ENCODE measurements at places on chromosomes 7 and 10.

GRCh38 chr7:105297985-105298384 lies 90.7 kb downstream of the SRPK2 start:
- DNase-seq, result no peak

- DNase-seq, result peak; percentile 30
These were observed 19.4 kb downstream of the ZMIZ2 start for GRCh38 chr7:44767912-44768627.

DNA sequence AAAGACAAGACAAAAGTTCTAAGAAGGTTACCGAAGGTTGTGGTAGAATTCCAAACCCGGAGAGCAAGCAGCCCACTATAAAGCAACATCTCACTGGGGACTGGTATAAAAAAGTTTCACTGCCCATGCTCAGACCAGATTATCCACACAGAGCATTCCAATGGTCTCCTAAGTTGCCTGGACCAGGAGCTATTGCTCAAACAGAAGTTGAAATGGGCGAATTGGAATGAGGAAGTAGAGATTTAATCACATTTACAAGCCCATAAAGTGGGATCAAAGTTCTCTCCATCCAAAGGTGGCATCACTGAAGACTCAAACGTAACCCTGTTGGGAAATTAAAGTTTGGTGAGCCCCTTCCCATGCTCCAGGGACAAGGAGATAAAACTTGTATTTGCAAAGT lies 19.8 kb downstream of the OR2F1 start:
- DNase-seq, result no peak

GRCh38 chr10:67803588-67804394 lies 34.2 kb downstream of the DNAJC12 start:
- DNase-seq, result no peak

DNA sequence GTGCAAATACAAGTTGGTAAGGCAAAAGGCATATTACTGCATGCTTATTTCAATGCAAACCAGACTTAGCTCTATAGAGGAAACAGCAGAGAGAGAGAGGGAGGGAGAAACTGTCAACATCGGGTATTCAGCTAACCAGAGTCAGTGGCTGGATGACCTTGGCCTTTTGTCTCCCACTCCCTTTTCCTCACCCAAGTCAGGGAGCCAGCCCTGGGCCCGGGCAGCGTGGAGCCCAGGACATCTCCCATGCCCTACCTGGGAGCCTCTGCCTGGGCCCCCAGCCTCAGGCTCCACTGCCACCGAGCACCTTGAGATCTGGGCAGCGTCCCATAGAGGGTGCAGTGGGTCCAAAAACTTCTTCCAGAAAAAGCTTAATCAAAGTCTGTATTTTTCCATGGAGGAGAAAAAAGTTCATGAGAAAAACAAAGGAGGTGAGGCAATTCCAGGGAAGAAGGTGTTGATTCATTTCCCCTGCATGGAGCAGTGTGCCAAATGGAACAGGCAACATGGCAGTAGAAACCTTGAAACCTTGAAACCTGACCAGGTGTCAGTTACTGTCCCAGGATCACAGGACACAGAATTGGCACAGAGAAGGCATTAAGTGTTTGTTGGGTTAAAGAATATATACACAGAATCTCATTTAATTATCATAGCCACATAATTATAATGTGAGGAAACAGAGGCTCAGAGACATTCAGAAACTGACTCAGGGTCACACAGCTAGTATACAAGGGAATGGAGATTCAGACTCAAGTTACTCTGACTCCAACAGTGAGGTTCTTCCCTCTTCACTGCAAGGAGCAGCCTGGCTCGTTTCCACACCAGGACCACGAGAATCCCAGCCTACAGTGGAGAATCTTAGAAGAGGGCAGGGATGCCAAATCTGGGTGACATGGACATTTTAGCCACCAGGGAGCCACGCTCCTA lies 5.8 kb upstream of the NCOA4 start:
- DNase-seq, result no peak

DNA sequence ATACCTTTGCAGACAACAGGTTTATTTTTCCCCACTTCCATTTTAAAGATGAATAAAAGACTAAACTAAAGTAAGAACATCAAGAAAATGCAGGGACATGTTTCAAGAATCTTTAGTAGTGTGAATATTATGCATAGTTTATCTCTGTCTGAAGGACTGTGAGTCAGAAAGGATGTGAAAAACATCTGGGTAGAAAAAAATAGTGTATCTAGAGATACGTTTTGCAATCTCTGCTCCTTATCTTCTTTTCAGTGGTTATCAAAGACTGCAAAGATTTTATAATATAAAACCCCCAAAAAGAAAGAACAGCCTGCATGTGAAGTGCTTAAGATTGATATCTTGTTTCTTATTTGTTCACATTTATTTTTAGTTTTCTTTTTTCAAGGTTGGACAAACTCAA lies 101.9 kb upstream of the ARHGAP21 start:
- no peak for DNase-seq

DNA sequence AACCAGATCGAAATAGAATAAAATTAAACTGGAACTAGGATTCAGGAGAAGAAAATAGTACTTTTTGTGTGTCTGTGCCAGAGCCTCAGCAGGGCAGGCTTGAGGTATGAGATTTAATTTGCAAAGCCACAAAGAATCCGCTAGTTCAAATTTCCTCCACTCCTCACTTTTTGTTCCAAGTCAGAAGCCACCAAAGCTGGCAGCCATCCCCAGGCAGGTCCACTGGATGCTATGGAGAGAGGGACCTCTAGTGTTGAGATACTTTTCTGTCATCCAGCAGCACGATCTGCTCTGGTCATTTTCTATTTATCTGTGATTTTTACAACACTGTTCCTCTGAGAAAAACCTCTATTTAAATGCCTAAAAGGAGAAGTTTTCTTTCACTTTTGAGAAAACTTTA lies 147.9 kb upstream of the FRMD4A start:
- no peak for DNase-seq

DNA sequence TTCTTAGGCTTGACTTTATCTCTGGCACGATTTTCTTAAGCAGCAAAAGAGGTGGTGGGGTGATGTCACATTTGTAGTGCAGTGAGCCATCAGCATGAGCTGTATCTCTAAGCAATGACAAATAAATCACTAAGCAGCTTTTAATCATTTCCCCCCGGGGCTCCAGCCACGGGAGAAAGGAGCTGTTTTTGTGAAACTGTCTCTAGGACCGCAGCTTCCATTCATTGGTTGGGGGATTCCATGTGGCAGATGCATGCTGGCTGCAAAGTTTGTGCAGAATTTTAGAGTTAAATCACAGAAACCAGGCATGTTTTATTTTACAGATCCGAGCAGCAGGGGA lies 464 bp downstream of the KIAA1217 start:
- DNase-seq, result no peak

DNA sequence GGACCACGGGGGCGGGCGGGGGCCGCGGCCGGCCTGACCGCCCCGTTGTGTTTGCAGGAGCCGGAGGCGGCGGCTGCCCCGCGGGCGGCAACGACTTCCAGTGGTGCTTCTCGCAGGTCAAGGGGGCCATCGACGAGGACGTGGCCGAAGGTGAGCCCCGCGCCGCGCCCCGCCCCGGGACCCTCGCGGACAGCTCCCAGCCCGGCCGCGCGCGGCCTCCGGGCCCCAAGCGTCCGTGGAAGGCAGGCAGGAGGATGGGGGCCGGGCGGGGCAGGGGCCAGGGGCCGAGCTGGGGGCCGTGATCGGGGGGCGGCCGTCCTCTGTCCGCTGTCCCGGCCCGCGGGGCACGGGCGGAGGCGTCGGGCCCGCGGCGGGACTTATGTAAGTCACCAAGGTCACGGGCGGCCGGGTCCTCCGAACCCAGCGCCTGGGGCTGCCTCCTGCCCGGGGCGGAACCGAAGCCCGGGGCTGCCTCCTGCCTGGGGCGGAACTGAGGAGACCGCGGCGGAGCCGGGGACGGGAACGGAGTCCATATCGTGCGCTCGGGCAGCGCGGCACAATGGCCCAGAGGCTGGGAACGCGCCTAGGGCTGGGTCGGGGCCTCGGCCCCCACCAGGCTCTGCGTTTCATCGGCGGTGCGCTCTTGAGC lies 497 bp downstream of the PPP2R2D start:
- DNase-seq, result peak; percentile 77

DNA sequence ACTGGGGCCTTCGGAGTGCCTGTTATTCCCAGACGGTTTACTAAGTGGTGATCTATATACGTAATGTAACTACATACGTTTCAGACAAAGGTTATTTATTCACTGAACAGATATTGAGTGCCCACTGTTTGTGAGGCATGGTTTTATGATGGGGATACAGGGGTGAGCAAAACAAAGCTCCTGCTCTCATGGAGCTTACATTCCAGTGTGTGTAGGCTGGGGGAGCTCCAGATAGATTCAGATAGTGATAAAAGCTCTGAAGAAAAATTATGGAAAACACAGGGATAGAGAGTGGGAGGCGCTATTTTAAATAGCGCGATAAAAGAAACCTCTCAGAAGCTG lies 466 bp upstream of the DNAJB12 start:
- DNase-seq, result no peak

- DNase-seq, result no peak
These were observed 80.9 kb downstream of the DOCK4 start for GRCh38 chr7:112125250-112125649.

DNA sequence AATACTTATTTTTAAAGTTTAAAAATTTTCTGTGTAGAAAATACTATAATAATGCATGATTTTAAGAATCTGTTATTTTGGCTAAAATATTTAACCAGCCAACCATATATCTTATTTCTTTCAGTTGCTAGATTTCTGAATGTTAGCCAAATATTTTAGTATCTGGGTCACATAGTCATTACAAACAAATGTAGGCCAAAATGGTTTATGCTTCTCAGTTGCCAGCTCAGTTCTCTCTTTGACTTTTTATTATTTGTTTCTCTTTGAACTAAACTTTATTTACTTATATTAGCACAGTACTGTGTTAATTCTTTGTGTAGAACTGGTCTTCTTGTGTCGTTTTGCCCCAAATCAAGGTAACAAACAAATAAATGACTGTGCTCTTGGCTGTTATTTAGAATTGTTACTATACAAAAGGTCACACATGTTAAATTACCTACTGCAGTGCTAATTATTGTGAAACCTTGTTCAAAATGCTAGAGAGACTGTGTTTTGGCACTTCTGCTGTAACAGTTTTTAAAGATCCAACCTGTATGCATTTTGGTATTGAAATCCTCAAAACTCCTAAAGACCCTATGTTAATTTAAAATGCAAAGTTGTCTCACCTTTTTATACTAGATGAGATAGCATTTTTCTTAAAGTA lies 39.8 kb downstream of the ZEB1 start:
- DNase-seq, result no peak

GRCh38 chr7:97499204-97499603 lies 232.7 kb upstream of the TAC1 start:
- DNase-seq, result no peak

Data from CD4-positive, alpha-beta T cell (primary cell).